Activated CD4-positive, alpha-beta T cell treated with anti-CD3 and anti-CD28 coated beads, Interleukin-2, amount 10 ng/mL, durations not matched to agents 7 days and 5 days (primary cell): ENCODE measurements at places on chromosomes 2 and 18. TPM values are rescaled to one million over a fixed set of nuclear protein-coding genes. Genes with fewer than 3 reads are reported as not detected.

CRYBA2 gene
- total RNA-seq = not detected

THAP4 gene
- 35.4 TPM for total RNA-seq

ERCC3 gene
- total RNA-seq = 52.1 TPM

STON1 gene
- total RNA-seq = 2.1 TPM

DYNAP gene
- total RNA-seq = not detected

EFR3B gene
- not detected for total RNA-seq

- no peaks in the 10 kb centered on the region for H3K36me3 ChIP-seq
- peaks cover 13% of the 10 kb centered on the region for H3K4me1 ChIP-seq
- H3K27ac ChIP-seq = no peak within 1 kb of the TSS
- H3K27me3 ChIP-seq = peaks cover 41% of the 10 kb centered on the region
- H3K4me3 ChIP-seq = peak within 1 kb of the TSS; percentile 51
Observed at GRCh38 chr2:184598316-184599053, at the start of gene ZNF804A. ZNF804A (plus strand) TSS chr2:184598529; CDS start chr2:184598960, 431 bp downstream.

DNA sequence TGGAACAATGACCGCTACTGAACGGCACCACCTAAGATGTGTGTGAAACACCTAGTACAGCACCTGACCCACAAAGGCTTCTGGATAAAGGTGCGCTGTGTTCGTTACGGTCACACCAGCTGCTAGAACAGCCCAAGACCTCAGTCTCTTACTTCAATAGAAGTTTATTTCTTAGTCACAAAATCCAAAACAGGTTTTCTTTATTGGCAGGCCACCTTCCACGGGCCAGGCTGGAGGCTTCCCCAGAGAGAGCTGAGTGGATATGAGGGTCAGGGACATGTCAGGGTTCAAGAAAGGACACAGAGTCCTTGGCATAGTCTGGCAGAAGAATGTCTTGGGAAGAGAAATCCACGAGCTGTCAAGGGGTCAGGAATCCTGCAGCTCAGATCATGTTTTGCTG lies 92.2 kb downstream of the COL6A3 start:
- no peaks in the 10 kb centered on the region for H3K4me1 ChIP-seq
- H3K27ac ChIP-seq = no peak overlapping the region
- no peaks in the 10 kb centered on the region for H3K36me3 ChIP-seq
- DNase-seq = no peak

DNA sequence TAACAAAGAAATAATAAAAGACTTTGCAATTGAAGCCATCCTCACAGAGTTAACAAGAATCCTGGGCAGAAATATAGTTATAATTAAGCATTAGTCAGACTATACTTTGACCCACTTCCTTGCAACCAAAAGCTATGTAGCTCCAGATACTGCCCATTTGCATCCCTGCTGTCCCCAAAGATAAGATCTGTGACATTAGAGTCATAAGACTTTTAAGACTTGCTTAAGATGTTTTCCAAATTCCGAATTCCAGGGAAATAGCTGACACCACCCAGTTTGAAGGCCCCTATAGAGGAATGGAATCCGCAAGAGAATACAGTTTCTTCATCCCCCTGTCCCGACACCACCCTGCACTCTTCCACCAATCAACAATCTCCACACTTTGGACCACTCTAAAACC lies 69.5 kb upstream of the TLK1 start:
- H3K27me3 ChIP-seq = peaks cover 11% of the 10 kb centered on the region
- no peaks in the 10 kb centered on the region for H3K36me3 ChIP-seq
- H3K4me3 ChIP-seq = no peak overlapping the region
- no peaks in the 10 kb centered on the region for H3K4me1 ChIP-seq

DNA sequence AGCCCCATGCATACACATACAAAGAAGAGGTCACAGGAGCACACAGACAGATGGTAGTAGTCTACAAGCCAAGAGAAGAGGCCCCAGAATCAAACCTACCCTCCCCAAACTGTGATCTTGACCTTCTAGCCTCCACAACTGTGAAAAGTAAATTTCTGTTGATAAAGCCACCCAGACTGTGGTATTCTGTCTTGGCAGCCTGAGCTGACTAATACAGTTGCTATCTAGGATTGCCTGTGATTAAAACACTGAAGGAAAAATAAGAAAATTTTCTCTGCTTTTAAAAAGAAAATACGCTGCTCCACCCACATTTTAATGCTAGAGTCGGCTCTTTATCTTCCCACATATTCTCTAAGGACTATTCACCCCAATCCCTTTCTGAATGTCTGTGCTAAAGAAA lies 143.7 kb upstream of the TMEM200C start:
- no peaks in the 10 kb centered on the region for H3K4me1 ChIP-seq
- H3K4me3 ChIP-seq = no peak overlapping the region
- H3K36me3 ChIP-seq = no peaks in the 10 kb centered on the region
- DNase-seq = no peak
- H3K27ac ChIP-seq = no peak overlapping the region
- H3K27me3 ChIP-seq = no peaks in the 10 kb centered on the region

DNA sequence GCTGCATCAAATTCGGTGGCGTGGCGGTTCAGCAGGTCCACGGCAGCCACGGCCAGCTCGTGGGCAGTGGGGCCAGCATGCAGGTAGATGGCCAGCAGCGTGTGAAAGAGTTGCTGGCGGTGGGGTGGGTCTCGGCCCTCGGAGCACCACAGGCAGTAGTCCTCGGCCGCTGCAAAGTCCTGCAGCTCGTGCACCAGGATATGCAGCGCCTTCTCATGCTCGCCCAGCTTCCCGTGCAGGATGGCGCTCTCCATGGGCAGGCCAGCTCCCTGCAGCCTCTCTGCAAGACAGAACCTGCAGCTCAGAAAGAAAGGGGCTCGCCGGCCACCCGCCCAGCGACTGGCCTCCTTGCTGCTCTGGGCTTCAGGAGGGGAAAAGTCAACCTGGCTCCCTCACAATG lies 27.9 kb downstream of the GPR45 start:
- no peaks in the 10 kb centered on the region for H3K27me3 ChIP-seq
- no peaks in the 10 kb centered on the region for H3K4me1 ChIP-seq
- no peak overlapping the region for H3K4me3 ChIP-seq
- H3K36me3 ChIP-seq = peaks cover 30% of the 10 kb centered on the region
- DNase-seq = no peak

DNA sequence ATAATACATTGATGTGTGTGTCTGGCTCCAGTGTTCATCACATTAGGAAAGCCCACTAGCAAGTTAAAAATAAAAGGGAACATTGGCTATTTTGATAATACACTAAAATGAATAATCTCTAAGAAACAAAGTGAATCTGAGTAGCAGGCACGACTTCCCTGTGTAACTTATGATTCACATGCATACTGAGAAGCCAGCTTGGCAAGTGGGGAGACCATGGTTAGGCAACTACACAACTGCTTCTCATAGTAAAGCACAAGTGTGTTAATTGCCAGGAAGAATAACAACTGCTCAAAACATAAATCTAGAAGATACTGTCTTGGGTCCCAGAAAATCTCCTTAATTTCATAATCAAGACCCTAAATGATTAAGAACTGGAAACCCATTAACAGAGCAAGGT lies 4.0 kb downstream of the MYO5B start:
- no peak overlapping the region for H3K4me3 ChIP-seq
- H3K4me1 ChIP-seq = peaks cover 14% of the 10 kb centered on the region
- H3K27me3 ChIP-seq = peaks cover 57% of the 10 kb centered on the region
- no peak for DNase-seq
- no peak overlapping the region for H3K27ac ChIP-seq
- H3K36me3 ChIP-seq = no peaks in the 10 kb centered on the region

DNA sequence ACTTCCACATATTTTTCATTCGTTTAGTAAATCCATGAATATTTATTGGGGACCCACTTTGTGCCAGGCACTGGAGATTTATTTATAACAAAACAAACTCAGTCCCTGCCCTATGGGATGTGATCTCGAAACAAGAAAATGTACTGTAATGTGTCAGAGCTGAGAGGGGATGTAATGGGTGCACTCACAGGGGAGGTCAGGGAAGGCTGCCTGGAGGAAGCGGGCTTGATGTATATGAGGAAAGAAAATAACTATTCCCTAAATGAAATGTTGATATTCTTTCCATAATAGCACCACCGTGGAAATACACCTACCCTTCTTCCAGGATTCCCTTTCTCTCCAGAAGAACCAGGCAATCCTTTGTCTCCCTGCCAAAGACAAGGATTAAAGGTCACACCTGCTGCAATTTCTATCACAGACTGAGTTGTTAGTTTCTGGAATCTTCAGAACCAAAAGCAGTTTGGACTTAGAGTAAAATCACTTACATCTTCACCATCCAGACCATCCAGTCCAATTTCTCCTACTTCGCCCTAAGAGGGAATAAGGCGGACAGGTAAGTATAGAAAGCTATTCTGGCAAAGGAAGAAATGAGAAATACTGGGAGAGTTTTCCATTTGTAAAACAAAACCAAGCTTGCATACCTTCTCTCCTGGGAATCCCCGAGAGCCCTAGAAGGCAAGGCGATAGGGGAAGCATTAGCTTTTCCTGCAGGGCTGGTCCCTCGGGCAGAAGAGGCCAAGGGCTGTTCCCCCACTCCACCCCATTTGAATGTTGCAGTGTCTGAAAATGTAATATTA lies 55.0 kb downstream of the COL6A3 start:
- no peak overlapping the region for H3K4me3 ChIP-seq
- H3K27me3 ChIP-seq = no peaks in the 10 kb centered on the region
- no peaks in the 10 kb centered on the region for H3K4me1 ChIP-seq
- H3K27ac ChIP-seq = no peak overlapping the region

GRCh38 chr2:85694052-85695025 lies at the start of gene GNLY:
GNLY (plus strand) TSS chr2:85694358; CDS start chr2:85694419, 61 bp downstream.
- peaks cover 11% of the 10 kb centered on the region for H3K4me1 ChIP-seq
- H3K27ac ChIP-seq = peak within 1 kb of the TSS; percentile 76
- no peak for DNase-seq
- H3K27me3 ChIP-seq = peaks cover 3% of the 10 kb centered on the region
- no peaks in the 10 kb centered on the region for H3K36me3 ChIP-seq

DNA sequence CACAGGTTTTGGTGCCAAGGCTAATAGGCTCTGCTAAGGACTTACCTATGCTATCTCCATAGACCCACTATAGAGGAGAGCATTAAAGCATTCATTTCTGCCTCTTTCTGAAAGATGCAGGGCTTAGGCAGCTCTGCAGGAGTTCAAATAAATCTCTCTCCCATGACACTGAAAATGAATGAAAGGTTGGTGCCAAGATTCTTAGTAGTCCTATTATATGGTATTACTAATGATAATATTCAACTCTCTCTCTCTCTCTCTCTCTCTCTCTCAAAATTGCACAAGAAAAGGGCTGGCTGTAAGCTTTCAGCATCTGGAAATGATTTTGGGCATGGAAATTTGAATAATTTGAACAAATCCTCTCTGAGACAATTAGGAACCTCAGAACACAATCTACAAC lies 433.7 kb downstream of the MBD2 start:
- H3K27ac ChIP-seq = no peak overlapping the region
- H3K27me3 ChIP-seq = no peaks in the 10 kb centered on the region
- H3K4me3 ChIP-seq = no peak overlapping the region
- no peaks in the 10 kb centered on the region for H3K36me3 ChIP-seq
- H3K4me1 ChIP-seq = no peaks in the 10 kb centered on the region

DNA sequence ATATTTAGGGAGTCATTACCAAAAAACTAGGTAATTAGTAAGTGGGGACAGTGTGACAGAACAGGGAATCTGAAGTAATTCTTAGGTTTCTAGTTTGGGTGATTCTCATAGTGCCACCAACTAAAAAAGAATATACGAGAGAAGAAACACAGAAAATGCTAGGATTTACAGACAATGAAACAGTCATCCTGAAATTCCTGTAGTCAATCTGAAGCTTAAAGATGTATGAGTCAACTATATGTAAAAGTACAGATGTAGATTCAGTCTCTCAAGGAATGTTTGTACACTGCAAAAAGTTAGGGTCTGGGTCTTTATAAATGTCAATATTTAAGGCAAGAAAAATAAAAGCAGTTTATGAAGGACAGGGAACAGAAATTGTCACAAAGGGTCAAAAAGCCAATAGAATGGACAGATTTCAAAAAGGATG lies 107.0 kb downstream of the STRN start:
- H3K4me1 ChIP-seq = peaks cover 16% of the 10 kb centered on the region
- no peaks in the 10 kb centered on the region for H3K27me3 ChIP-seq
- no peak overlapping the region for H3K27ac ChIP-seq
- peaks cover 45% of the 10 kb centered on the region for H3K36me3 ChIP-seq
- DNase-seq = no peak

DNA sequence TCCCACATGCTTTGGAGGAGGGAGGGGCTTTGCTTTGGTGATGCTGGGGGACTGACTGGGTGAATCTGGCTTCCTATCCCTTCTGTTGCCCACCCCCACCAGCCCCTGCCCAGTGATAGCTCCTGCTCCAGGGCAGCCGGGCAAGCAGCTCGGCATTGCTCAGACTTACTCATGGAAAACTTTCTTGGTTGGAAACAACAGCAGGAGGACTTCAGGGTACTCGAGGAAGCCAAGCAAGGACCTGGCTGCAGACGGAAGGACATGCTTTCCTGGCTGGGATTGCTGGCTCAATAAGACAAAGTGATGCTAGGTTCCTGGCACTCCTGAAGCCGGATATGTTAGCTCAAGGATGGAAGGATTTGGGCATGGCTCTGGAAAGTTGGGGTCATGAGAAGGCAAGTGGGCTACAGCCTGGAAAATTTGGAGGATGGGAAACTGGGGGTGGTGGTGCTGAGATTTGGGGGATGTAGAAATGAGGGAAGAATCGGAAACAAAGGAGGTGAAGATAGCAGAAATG lies 3.1 kb downstream of the SPEG start:
- no peak for DNase-seq
- peaks cover 34% of the 10 kb centered on the region for H3K27me3 ChIP-seq
- H3K4me1 ChIP-seq = peaks cover 10% of the 10 kb centered on the region
- H3K36me3 ChIP-seq = no peaks in the 10 kb centered on the region
- H3K4me3 ChIP-seq = no peak overlapping the region

GRCh38 chr2:117128461-117128860 lies 686.0 kb upstream of the DDX18 start:
- H3K36me3 ChIP-seq = no peaks in the 10 kb centered on the region
- H3K27me3 ChIP-seq = no peaks in the 10 kb centered on the region

GRCh38 chr2:67499989-67500388 lies 102.9 kb downstream of the ETAA1 start:
- no peaks in the 10 kb centered on the region for H3K36me3 ChIP-seq
- no peaks in the 10 kb centered on the region for H3K4me1 ChIP-seq
- no peak for DNase-seq
- no peaks in the 10 kb centered on the region for H3K27me3 ChIP-seq
- H3K27ac ChIP-seq = no peak overlapping the region

- H3K27me3 ChIP-seq = peaks cover 19% of the 10 kb centered on the region
- DNase-seq = peak; percentile 20
- peaks cover 26% of the 10 kb centered on the region for H3K4me1 ChIP-seq
- H3K4me3 ChIP-seq = peak overlapping the region; percentile 76
- peak overlapping the region; percentile 82 for H3K27ac ChIP-seq
- peaks cover 2% of the 10 kb centered on the region for H3K36me3 ChIP-seq
Observed at GRCh38 chr2:11344956-11345677, 681 bp upstream of the ROCK2 start.

DNA sequence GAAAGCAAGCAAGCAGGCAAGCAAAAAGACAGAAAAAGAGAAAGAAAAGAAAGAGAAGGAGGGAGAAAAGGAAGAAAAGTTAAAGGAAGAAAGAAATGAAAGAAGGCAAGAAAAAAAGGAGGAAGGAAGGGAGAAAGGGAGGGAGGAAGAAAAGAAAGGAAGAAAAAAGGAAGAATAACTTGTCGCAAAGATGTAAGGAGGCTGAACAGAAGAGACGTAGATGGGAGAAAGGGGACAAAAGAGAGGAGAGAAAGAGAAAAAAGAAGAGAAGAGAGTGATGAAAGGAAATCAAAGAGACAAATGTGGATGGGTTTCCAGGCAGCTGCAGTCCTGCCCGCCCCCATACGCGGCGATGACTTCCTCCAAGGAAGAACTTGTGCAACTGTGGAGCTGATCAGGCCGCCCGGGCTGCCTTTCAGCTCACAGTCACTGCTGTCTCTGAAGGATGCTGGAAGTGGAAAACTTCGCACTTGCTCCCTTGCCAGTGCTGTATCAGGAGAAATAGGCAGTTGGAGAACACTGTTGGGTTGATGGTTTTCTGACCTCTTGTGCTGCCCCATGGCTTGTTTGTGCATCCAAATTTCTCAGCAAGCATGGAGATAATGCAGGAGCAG lies 52.9 kb downstream of the TRIB2 start:
- no peak overlapping the region for H3K4me3 ChIP-seq
- H3K4me1 ChIP-seq = peaks cover 3% of the 10 kb centered on the region
- no peak for DNase-seq
- H3K36me3 ChIP-seq = peaks cover 2% of the 10 kb centered on the region
- no peak overlapping the region for H3K27ac ChIP-seq
